ENCODE measurements at places on chromosomes 3 and 15. TPM values are rescaled to one million over a fixed set of nuclear protein-coding genes. Genes with fewer than 3 reads are reported as not detected.

DNA sequence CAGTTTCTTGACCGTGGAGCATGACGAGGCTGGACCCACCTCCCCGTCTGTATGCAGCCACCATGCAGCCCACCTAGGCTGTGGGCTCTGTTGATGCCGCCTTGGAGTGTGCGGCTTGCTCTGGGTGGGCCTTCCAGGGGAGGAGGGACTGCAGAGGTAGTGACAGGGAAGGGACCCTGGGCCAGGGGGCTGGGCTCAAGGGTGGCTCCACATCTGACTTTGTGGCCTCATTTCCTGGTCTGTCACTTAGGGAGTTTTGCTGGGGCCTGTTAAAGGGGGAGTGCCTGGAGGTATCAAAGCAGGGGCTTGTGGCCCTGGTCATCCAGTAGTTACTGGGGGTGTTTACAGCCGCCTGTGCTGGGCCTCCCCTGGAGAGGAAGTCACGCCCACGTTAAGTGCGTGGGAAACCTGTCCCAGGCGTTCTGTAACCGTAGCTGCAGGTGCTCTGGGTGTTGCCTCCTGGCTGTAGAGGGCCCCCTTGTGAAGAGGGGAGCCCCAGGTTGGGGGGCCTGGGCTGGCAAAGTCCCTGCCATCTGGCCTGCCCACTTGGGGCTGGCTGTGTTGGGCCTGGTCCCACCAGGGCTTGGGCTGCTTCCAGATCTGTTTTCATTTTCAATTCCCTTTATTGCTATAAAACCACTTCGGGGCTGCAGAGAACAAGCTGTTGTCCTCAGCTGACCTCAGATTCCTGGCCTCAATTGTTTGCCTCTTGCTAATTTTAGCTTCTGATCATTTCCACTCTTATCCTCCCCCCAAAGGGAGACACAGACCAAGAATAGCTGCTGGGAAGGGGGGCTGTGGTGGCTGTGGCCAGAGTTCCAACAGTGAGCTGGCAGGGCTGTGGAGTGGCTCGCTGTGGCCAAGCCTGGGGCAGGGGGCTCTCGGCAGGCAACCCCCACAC lies 26.5 kb downstream of the KLF13 start:
- no peak for DNase-seq

GRCh38 chr3:107826727-107827126 lies 264.1 kb downstream of the CD47 start:
- no peak for DNase-seq

- DNase-seq = peak; percentile 9
Measured at GRCh38 chr3:15768421-15769255, 29.1 kb downstream of the ANKRD28 start.

DNA sequence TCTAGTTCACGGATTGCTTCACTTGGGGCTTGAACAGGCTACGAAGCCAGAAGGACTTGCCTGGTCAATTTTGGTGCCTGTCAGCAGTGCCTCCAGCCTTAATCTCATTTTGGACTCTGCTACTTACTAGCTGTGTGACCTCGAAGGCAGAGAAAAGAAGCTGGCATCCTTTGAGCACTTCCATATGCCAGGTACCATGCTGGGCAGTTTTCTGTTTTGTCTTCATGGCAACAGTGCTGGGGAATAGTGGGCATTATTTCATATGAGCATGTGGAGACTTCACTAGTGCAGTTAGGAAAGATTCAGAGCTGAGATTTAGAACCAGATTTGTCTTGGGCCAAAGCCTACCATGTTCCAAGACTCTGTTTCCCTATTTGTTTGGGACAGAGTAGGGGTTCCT lies 92.2 kb downstream of the LRTM1 start:
- DNase-seq = no peak

DNA sequence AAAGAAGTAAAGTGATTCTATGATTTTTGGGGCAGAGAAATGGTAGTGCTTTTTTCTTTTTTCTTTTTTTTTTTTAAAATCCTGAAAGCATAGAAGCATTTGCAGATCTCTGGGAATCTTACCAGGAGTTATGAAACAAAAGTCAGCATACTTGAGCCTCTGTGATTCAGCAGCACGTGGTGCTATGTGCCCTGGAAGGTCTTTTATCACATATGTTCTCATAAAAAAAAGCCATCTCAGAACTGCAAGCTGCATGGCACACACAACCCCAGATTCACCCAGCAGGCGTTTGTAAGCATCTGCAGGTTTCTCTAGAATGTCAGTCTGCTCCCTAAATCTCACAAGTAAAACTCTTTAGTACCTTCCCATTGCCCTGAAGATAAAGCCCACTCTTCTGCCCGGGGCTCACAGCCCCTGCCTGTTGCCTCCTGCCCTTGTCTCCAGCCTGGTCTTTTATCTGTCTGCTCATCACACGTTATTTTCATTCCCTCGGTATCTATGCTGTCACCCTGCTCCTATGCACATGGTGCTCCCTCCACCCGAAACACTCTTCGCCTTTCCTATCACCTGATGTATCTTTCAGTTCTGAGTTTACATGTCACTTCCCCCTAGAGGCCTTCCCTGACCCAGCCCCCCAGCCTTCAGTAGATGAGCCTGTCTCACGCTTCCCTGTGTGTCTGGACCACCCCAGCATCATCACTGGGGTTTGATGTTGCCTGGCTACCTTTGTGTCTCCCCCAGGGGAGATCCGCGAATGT lies 72.4 kb downstream of the CHDH start:
- DNase-seq = no peak

GRCh38 chr3:144548346-144548745 lies 576.7 kb downstream of the DIPK2A start:
- no peak for DNase-seq

GRCh38 chr15:77012868-77013267 lies 17.9 kb downstream of the PSTPIP1 start:
- no peak for DNase-seq

GRCh38 chr3:158911586-158911985 lies 109.7 kb downstream of the MFSD1 start:
- DNase-seq = no peak

DNA sequence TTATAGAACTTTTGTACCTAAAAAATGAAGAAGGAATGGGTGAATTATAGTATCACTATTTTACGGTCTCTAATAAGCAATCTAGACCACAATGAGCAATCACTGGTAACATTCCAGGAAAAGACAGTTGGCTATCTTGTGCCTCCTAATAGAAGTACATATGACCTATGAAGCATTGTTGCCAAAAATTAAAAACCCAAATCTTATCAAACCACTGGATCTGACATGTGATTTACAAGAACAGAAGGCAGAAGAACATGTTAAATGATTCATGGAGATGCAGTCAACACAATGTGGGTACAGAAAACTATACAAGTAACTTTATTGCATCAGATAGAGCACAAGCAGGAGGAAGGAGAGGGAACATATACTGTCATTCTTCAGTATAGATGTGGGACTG lies 14.5 kb upstream of the HYKK start:
- DNase-seq = no peak

DNA sequence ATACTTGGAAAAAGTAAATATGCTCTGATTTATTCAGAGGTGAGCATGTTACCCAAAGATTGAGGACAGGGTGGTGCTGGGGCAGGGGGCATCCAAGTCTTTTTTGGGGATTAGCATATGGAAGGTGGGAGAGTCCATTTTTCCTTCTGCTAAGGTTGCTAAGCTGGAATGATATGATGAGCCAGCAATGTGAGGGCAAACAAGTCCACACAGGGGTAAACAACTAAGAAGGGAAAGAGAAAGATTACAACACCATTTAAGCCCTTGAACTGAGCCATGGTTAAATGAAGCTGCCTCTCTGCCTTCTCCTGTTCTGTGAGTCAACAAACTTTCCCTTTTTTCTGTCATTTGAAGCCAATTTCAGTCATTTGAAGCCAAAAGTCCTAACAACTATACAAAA lies 89.0 kb downstream of the RPL22L1 start:
- no peak for DNase-seq

DNA sequence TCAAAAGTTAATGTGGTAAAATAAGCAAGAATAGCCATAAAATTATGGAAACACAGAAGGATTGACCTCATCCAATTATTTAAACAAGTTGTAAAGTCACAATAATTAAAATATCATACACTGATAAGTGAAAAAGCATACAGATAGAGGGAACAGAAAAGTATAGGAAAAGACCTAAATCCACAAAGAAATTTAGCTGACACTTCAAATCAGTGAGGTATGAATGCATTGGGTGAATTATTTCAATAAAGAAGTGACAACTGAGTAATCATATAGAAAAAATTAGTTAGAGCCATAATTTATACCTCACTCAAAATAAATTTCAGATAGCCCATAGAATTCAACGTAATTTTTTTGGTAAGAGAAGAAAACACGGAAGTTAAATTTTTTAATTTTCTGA lies 25.1 kb downstream of the TFDP2 start:
- no peak for DNase-seq

DNA sequence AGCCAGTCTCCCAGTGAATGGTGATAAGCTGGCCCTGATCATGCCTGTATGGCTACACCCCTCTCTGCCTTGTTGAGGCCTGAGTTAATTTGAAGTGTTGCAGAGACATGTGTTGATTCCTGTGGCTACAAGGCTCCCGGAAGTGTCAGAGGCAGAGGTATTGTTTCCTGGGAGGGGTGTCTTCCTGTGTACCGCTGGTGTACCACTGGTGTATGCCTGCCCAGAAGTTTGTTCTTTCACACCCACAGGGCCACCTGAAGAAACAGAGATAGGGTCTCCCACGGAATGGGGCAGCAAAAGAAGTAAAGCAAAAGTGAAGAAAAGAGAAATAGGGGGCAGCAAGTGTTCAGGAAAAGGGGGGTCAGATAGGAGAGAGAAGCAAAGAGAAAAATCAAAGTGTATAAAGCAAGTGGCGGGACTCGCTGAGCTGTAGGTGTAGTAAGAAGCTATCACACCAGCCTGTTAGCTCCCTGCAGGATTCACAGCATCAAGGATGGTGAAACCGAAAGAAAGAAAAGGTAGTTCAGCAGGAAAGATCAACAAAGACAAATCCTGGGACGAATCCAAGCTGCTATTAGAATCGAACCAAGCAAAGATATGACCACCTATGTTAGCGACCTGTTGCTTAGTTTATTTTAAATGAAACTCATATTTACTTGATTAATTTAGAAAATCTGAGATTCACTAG lies 36.6 kb upstream of the CD47 start:
- DNase-seq = no peak

GRCh38 chr3:78737988-78738387 lies 1029.8 kb downstream of the ROBO1 start:
- no peak for DNase-seq

- no peak for DNase-seq
Measured at GRCh38 chr3:152386208-152386607, 117.5 kb downstream of the MBNL1 start.

DNA sequence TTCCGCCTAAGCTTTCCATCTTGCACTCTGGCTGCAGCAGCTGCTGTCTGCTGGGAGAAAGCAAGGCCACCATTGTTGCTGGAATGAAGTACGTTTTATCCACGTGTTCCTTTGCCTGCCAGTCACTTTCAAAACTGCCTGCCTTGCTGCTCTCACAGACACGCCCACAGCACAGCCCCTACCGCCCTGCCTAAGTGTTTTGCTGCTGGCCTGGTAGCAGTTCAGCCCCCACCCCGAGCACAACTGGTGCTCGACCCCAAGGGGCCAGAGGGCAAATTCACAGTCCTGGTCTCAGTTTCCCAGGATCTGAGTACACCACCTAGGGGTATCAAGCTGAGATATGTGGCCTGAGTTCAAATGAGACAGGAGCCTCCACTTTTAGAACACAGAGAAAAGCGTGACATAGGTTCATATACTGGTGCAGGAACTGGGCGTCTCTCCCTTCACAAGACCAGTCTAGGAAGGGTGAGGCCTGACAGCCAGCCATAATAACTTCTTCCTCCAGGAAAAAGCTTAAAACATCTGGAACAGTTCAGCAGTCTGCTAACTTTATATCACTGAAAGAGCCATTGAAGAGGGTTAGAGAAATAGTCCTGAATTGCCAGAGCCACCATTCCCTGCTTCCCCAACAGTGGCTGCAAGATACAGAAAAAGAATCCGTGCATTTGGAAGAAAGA lies 1012.3 kb downstream of the ZPLD1 start:
- no peak for DNase-seq

GRCh38 chr3:59245859-59246501 lies 196.2 kb upstream of the CFAP20DC start:
- peak; percentile 72 for DNase-seq

GRCh38 chr3:55658690-55659562 lies 171.8 kb upstream of the WNT5A start:
- DNase-seq = no peak

GRCh38 chr15:77622934-77623754 lies 9.6 kb downstream of the LINGO1 start:
- no peak for DNase-seq

GRCh38 chr3:151391720-151392119 lies 7.2 kb upstream of the P2RY12 start:
- no peak for DNase-seq

- DNase-seq = no peak
Measured at GRCh38 chr3:152835601-152836102, 721 bp downstream of the P2RY1 start.

DNA sequence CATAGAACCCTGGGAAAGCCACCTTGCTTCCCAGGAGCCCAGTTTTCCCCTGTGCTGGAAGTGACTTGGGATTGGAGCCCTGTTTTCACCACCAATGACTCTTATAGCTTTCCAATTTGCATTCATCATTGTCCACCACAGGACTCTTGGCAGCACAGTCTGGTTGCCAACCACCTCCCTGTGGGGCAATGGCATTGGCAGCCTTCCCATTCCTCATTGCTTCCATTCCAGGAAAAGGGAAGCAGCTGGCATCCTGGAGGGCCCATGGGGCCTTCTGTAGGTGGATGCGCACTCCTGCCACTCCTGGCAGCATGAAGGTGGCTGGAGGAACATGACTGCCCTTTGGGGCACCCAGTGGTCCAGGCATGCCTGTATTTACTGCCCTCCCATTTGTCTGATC lies 57.7 kb downstream of the FEM1B start:
- no peak for DNase-seq

GRCh38 chr3:156010829-156011228 lies 109.5 kb upstream of the KCNAB1 start:
- DNase-seq = no peak

DNA sequence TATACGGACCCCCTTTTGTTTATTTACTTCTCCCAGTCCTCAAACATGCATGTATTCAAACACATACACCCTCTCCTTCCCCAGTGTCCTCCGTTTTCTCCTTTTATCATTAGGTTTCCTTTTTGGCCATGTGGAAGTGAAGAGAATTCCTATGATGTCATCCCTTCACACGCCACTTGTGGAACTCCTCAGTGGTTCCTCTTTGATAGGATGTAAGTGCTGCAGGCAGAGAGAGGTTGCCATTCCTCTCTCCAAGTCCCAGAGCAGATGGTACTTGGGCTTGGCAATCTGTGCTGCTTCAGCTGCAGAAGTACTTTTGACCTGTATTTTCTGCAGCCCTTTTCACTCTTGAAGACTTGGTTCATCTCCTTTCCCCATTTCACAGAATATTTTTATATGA lies 32.9 kb upstream of the CRTC3 start:
- no peak for DNase-seq

SLC2A2 gene
- 11.0 TPM for polyA plus RNA-seq

KBTBD8 gene
- polyA plus RNA-seq = 1.1 TPM

UQCC5 gene
- polyA plus RNA-seq = 23.9 TPM

DPPA4 gene
- polyA plus RNA-seq = 2.5 TPM

ZBTB47 gene
- polyA plus RNA-seq = 16.8 TPM

MORC1 gene
- 0.45 TPM for polyA plus RNA-seq

CCR3 gene
- polyA plus RNA-seq = not detected

SKOR1 gene
- 0.41 TPM for polyA plus RNA-seq
